ENCODE measurements at places on chromosomes 13 and 19.

DNA sequence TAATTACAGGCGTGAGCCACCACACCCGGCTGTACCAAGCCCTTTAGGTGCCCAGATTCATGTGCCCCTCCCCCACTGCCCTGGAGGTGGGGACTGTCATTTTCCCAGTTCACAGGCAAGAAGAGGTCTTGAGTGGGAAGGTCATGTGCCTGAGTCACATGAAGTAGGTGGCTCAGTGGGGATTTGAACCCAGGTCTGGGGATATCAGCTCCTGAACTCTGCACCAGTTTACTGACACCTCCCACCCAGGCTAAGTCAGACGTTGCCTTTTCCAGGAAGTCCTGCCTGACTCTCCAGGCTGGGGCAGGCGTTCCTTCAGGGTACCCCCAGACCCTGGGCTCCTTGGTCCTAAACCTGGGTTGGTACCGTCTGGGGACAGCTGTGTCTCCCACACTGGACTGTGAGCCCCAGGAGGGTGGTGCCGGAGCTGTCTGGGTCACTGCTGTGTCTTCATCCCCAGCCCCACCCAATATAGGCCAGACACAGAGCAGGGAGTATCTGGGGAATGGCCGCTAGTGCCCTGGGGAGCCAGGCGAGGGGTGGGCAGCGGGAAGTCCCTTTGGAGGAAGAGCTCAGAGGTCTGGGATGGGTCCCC, 8.6 kb downstream of the VASP start:
- no peak for DNase-seq

DNA sequence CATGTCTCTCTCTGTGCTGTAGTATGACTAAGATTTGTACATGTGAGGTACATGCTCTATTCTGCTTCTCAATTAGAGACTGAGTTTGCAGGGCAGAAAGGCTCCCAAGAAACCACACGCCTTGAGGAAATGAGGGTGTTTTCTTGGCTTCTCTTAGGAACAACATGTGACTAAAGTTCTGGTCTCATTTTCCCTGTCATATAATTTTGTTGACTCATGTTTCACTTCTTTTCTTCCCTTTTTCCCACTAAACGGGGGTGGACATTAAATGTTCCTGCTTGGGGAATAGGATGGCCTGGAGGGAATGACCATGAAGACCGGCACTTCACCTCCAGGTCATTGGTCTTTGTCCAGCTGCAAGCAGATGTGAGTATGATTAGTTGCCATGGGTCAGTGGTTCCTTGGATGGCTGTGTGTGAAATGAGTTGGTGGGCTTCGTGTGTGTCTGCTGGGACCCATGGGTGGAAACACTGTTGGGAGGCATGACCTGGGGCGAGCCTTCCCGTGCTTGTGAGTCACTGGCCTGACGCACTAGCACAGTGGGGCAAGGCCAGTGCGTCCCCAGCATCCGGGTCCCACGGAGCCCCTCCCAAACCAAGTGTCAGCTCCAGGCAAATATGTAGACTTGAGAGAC, 56.6 kb downstream of the COL4A1 start:
- no peak for DNase-seq

- DNase-seq: no peak
These were observed 22.6 kb downstream of the ATP8B3 start for GRCh38 chr19:1789261-1790041.

- DNase-seq: no peak
These were observed 127.5 kb downstream of the KLF12 start for GRCh38 chr13:74006666-74007065.

DNA sequence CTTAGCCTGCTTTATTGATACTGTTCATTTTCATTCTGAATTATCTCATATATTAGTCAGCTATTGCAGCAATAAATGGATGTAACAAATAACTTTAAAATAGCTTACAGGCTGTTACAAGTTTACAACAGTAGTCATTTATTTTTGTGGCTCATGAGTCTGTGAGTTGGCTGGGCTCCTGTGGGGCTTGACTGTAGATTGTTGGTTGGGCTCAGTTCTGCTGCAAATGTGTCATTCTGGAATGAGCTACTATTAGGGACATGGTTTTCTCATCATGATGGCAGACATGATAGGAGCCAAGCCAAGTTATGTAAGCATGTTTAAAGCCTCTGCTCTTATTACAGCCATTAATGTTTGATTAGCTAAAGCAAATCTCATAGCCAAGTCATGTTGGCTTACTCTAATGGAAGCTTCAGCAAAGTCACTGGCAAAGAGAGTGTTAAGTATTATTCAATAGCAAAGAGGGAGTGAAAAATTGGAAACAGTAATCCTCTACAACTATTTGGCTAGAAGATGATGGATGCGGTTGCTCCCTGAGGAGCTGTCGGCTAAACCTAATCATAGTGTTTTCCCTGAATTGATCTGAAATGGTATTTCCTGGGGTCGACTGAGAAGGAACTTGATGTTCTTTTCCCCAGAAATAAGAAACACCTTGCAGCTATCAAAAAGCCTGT, 391.3 kb downstream of the TDRD3 start:
- no peak for DNase-seq

GRCh38 chr19:35337097-35337983, 8.4 kb downstream of the CD22 start:
- no peak for DNase-seq

GRCh38 chr19:57559008-57559403, 657 bp downstream of the ZNF550 start:
- DNase-seq: no peak

GRCh38 chr13:57302604-57303003, 135.6 kb downstream of the PRR20E start:
- no peak for DNase-seq

- DNase-seq: no peak
These were observed 703 bp downstream of the NEK3 start for GRCh38 chr13:52158629-52159158.

- DNase-seq: no peak
These were observed 228.2 kb downstream of the NHLRC3 start for GRCh38 chr13:39266426-39266825.

DNA sequence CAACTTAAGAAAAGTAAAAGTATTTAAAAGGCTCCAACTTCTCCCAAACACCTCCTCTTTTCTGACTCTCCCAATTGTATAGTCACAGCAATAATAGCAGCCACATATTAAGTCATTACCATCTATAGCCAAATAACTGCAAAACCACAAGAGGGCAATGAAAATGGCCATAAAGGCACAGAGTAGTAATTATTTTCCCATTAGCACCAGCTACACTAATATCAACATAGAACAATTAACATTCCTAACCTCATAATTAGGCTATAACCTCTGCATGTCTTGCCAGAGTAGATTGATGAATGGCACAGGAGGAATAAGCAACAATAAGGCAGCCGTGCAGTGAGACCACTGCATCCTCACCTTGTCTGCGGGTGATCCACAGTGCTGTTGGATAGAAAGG, 226.4 kb upstream of the SERP2 start:
- DNase-seq: no peak

- DNase-seq: no peak
These were observed 120.5 kb upstream of the SPACA7 start for GRCh38 chr13:112255550-112256120.

DNA sequence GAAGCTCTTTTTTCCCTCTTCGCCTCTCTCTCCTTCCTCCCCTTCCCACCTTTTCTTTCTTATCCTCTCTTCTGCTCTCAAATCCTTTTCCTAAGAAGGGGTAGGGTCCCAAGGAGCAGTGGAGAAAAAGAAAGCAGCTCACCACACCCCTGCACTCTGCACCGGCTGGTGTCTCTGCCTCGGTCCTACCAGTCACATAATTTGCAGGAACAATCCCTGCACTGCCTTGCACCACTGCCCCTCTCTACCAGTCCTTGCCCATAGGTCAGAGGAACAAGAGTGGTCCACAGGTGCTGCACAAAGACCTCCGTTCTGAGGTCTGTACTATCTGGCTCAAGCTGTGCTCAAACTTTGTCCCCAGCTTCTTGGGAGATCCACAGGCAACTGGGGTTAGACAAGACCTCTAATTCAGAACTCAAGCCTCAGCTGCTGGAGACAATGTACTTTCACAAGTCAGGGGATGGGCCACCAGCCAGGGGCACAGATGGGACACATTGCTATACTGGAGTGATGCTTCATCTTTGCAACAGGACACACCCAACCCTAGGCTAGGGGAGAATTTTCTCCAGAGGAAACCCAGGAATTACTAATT, 125.4 kb upstream of the ZNF507 start:
- DNase-seq: no peak

- DNase-seq: no peak
These were observed 4.5 kb downstream of the MRPL4 start for GRCh38 chr19:10256551-10256950.

GRCh38 chr13:108707584-108707983, 78.2 kb downstream of the MYO16 start:
- DNase-seq: no peak

DNA sequence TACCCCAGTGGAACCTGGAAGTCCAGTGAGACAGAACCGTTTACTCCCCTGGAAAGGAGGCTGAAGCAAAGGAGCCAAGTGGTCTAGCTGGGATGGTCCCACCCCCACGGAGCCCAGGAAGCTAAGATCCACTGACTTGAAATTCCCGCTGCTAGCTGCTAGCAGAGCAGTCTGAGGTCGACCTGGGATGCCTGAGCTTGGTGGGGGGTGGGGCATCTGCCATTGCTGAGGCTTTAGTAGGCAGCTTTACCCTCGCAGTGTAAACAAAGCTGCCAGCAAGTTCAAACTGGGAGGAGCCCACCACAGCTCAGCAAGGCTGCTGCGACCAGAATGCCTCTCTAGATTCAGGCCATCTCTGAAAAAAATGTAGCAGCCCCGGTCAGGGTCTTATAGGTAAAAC, 437.0 kb downstream of the SUCLA2 start:
- DNase-seq: no peak

GRCh38 chr19:47097396-47098201, 16.0 kb downstream of the ZC3H4 start:
- DNase-seq: no peak

- DNase-seq: no peak
These were observed 437 bp downstream of the SUCLA2 start for GRCh38 chr13:48000559-48001113.

GRCh38 chr13:66159511-66159910, 1070.6 kb downstream of the PCDH9 start:
- DNase-seq: no peak

GRCh38 chr13:21550918-21551317, 53.1 kb downstream of the MICU2 start:
- no peak for DNase-seq

- no peak for DNase-seq
These were observed 12.9 kb downstream of the NHLRC3 start for GRCh38 chr13:39051157-39051556.

DNA sequence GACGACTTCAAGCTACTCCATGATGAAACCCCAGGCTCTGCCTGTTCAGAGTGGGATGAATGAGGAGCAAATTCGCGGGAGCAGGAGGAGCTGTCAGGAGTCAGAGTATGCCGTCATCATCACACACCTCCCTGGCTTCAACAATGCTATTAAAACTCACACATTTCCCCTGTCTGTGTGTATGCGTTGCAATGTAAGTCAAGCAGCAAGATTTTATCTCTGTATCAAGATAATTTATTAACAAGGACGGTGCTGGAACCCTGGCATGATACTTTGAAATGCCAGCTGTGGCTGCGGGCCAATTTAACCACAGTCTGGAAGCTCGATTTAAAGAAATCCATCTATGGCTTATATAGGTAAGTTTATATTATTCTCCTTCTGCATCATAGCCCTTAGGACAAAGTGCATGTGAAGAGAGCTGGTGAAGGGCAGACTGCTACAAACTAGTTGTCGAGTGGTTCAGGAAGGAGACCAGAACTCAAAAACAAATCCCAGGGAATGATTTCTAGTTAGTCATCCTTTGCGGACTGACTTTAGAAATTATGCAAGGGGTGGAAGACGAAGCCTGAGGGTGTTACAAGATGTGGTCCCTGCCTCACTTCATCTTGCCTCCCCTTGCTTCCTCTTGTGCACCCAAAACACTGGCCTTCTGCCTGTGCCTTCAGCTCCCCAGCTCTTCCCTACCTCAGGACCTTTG, 486.5 kb downstream of the COG6 start:
- no peak for DNase-seq

- peak; percentile 87 for DNase-seq
These were observed at the start of gene TBCB for GRCh38 chr19:36115453-36116343. Gene TBCB, plus strand, starts transcription at chr19:36115468. Its CDS starts 93 bp downstream, at chr19:36115561.

DNA sequence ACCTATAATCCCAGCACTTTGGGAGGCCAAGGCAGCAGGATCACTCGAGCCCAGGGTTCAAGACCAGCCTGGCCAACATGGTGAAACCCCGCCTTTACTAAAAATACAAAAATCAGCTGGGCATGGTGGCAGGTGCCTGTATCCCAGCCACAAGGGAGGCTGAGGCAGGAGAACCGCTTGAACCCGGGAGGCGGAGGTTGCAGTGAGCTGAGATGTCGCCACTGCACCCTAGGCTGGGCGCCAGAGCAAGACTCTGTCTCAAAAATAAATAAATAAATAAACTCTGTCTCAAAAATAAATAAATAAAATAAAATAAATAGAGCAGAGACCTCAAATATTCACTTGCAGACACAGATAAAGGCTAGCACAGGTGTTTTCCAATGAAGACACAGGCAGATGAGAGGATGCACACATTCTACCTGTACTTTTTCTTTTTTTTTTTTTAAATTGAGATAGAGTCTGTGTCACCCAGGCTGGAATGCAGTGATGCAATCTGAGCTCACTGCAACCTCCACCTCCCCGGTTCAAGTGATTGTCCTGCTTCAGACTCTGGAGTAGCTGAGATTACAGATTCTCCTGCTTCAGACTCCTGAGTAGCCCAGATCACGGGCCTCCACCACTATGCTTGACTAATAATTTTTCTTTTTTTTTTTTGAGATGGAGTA, 2.7 kb upstream of the RPS16 start:
- no peak for DNase-seq

DNA sequence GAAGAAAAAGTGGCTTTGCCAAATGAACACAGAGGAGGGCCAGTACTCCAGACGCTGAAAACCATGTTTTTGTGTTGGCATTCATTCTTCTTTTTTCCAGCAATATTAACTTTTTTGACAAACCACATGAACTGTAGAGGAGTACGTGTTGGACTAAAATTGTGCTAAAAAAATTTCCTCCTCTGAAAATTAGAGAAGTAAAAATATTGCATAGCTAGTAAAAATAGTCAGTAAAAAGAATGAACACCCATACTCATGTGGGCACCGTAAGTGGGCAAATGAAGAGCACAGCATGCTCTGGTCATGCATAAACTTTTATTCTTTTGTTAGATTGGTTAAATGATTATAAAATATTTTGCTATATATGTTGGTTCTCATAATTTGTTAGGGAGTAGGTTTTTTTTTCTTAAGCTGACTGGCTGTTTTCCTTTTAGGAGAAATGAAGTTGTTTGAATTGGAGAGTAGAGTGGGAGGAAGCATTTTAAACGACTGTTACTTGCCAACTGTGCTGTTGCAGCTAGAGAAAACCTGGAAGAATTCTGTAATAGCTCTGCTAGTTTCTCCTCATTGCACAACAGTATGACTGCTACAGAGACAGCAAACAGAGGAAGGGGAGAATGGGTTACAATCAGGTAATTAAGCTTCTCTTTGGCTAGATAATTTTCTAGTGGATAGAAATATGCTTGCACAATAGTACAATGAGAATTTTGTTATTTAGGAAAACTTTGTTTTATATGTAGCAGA, 222.4 kb downstream of the KCTD12 start:
- no peak for DNase-seq

DNA sequence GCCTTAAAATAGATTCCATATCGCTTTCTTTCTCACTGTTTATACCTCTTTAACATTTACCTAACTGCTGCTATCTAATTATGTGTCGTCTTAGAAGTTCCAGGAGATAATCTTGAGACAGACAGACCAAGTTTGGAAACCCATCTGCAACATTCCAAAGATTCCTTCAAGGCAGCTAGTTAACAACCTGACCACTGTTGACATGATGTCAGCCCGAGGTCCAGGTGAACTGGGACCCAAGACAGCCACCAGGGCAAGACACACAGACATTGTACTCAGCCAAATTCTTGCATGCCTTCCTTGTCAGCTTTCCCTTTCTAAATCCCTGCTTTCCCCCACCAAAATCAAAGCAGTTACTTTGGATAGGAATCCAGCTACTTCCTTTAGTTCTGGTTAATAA, 1476.5 kb upstream of the PRR20A start:
- DNase-seq: no peak

All from activated gamma-delta T cell treated with Interleukin-2 at 50 U/mL for 16 hours (primary cell).